ENCODE measurements at places on chromosomes 6 and 20. TPM values are rescaled to one million over a fixed set of nuclear protein-coding genes. Genes with fewer than 3 reads are reported as not detected.

ECT2L gene
- not detected for total RNA-seq

TCF15 gene
- total RNA-seq: not detected

SLC26A8 gene
- total RNA-seq: not detected

SLC17A3 gene
- total RNA-seq: not detected

CST5 gene
- not detected for total RNA-seq

DPPA5 gene
- total RNA-seq: not detected

CLVS2 gene
- 1.1 TPM for total RNA-seq

IRF4 gene
- total RNA-seq: 0.72 TPM

HMGCLL1 gene
- total RNA-seq: not detected

KIF25 gene
- total RNA-seq: 0.44 TPM

SNRPB2 gene
- 68.5 TPM for total RNA-seq

REM1 gene
- total RNA-seq: not detected

SIRPG gene
- not detected for total RNA-seq

DLK2 gene
- total RNA-seq: 19.1 TPM

DOP1A gene
- 13.4 TPM for total RNA-seq

RIN2 gene
- total RNA-seq: 25.0 TPM

DNA sequence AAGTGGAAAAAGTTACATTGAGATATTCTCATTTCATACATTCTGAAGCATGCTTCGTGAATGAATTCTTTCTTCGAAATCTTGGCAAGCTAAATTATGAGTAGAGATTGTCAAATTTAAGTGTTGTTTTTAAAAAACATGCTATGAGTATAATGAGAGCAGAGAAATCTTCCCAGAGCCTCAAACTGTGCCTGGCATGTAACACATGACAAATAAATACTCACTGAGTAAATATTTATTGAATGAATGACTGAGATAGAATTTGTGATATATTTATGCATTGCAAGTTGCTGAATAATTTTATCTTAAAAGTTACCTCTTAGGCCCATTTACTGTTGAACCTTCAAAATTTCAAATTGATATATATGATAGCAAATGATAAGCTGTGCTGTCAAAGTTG, 24.7 kb upstream of the CD2AP start:
- H3K27ac ChIP-seq: no peak overlapping the region
- no peaks in the 10 kb centered on the region for H3K27me3 ChIP-seq
- no peak for DNase-seq

DNA sequence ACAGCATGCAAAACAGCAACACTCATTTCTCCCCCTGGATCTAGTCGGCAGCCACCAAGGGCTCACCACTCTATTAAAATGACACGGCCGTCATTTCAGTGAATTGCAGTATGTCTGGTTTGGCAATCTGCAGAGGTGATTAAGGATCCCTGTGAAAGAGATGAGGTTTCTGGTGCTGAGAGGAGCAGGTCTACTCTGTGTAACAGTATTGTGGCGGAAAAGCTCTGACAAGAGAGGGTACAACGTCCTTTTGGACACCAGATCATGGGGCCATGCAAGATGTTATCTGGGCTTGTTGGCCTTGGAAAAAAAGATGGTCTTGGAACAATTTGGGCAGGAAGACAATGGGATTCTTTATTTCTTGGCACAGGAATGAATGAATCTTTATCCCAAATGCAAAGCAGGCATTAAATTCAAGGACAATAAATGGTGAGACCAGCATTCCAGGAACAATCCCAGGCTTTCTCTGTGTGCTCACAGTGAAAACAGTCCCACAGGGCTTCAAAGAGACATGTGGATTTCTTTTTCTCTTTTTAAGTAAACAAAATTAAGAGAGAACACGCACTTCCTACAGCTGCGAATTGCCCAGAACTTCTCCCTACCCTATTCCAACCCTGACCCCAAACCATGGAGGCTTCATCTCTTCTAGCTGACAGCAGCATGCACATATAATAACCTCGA, 33.7 kb upstream of the ADGRF1 start:
- DNase-seq: no peak
- H3K27ac ChIP-seq: no peak overlapping the region
- H3K4me1 ChIP-seq: no peaks in the 10 kb centered on the region

DNA sequence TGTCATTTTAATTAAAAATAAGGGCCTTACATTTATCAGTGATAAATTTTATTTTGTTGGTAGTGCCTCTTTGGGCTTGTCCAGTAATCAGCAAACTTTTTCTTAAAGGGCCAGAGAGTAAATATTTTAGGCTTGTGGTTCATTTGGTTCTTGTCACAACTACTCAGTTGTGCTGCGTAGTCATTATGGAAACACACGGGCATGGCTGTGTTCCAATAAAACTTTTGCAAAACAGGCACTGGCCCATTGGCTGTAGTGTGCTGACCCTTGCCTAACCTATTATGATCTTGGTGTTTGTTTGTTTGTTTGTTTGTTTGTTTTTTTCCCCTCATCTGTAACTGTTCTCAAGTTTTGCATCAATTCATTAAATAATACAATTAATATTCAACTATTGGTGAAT, 19.4 kb downstream of the TBPL1 start:
- peak overlapping the region; percentile 23 for H3K27ac ChIP-seq
- peaks cover 33% of the 10 kb centered on the region for H3K4me1 ChIP-seq
- H3K4me3 ChIP-seq: no peak overlapping the region

- no peak overlapping the region for H3K27ac ChIP-seq
- no peaks in the 10 kb centered on the region for H3K36me3 ChIP-seq
- DNase-seq: no peak
- no peaks in the 10 kb centered on the region for H3K27me3 ChIP-seq
Measured at GRCh38 chr6:64220801-64221200, 585.2 kb downstream of the PHF3 start.

- H3K27ac ChIP-seq: no peak overlapping the region
- H3K36me3 ChIP-seq: no peaks in the 10 kb centered on the region
Measured at GRCh38 chr6:13339863-13340630, 11.7 kb upstream of the TBC1D7 start.

- H3K4me3 ChIP-seq: no peak overlapping the region
- no peak for DNase-seq
- no peaks in the 10 kb centered on the region for H3K36me3 ChIP-seq
- no peaks in the 10 kb centered on the region for H3K27me3 ChIP-seq
- H3K27ac ChIP-seq: no peak overlapping the region
Measured at GRCh38 chr6:134352786-134353480, 35.0 kb upstream of the SGK1 start.

GRCh38 chr20:40673442-40673841, 15.6 kb downstream of the MAFB start:
- DNase-seq: no peak
- H3K4me3 ChIP-seq: no peak overlapping the region
- H3K4me1 ChIP-seq: no peaks in the 10 kb centered on the region
- no peaks in the 10 kb centered on the region for H3K36me3 ChIP-seq

- H3K36me3 ChIP-seq: no peaks in the 10 kb centered on the region
- peak overlapping the region; percentile 97 for H3K4me3 ChIP-seq
- no peaks in the 10 kb centered on the region for H3K27me3 ChIP-seq
- no peak for DNase-seq
- H3K4me1 ChIP-seq: peaks cover 24% of the 10 kb centered on the region
Measured at GRCh38 chr6:27296106-27296783, 15.8 kb downstream of the POM121L2 start.

DNA sequence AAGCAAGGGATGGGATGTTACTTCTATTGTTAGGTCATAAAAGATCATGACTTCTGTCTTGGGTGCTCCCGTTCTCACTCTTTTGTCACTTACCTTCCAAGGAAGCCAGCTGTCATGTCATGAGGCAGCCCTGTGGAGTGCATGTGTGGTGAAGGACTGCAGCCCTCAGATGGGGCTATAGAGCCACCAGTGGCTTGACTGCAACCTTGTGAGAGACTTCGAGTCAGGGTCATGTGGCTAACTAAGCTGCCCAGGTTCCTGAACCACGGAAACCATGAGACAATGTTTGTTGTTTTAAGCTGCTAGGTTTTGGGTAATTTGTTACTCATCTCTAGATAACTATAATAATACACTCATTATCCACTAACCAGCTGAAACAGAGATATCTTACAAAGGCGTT, 477.1 kb downstream of the BTBD3 start:
- no peak overlapping the region for H3K4me3 ChIP-seq
- no peak for DNase-seq
- H3K27ac ChIP-seq: no peak overlapping the region
- no peaks in the 10 kb centered on the region for H3K4me1 ChIP-seq
- no peaks in the 10 kb centered on the region for H3K27me3 ChIP-seq
- H3K36me3 ChIP-seq: no peaks in the 10 kb centered on the region

- H3K27ac ChIP-seq: no peak overlapping the region
- H3K27me3 ChIP-seq: no peaks in the 10 kb centered on the region
- no peak overlapping the region for H3K4me3 ChIP-seq
- peaks cover 35% of the 10 kb centered on the region for H3K4me1 ChIP-seq
Measured at GRCh38 chr20:48821261-48821920, 6.4 kb downstream of the PREX1 start.

- no peak overlapping the region for H3K4me3 ChIP-seq
- H3K27me3 ChIP-seq: no peaks in the 10 kb centered on the region
- no peaks in the 10 kb centered on the region for H3K4me1 ChIP-seq
Measured at GRCh38 chr20:57980506-57980905, 247.9 kb downstream of the ANKRD60 start.

- peak; percentile 42 for DNase-seq
- no peaks in the 10 kb centered on the region for H3K36me3 ChIP-seq
- H3K27me3 ChIP-seq: peaks cover 5% of the 10 kb centered on the region
- peaks cover 9% of the 10 kb centered on the region for H3K4me1 ChIP-seq
Measured at GRCh38 chr6:36340618-36341454, 4.1 kb upstream of the BNIP5 start.

DNA sequence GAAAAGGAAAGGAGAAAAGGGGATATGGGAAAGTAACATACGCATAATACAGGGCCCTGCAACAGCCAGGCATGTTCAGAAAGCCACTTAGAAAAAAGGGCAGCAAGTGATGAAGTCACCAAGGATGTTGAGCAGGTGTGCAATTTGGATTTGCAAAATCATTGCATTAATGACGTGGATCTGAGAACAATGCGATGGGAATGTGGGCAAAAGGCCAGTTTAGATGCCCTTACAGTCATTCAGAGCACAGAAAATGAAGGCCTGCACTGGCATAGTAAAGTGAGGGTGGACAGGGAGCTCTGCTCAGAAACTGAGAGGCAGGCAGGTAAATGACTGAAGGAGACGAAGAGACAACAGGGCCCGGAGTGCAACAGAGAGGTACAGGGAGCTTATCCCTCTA, 123.7 kb upstream of the NHSL1 start:
- H3K36me3 ChIP-seq: no peaks in the 10 kb centered on the region
- no peak overlapping the region for H3K27ac ChIP-seq

- no peak overlapping the region for H3K27ac ChIP-seq
- no peaks in the 10 kb centered on the region for H3K4me1 ChIP-seq
- DNase-seq: peak; percentile 62
- no peaks in the 10 kb centered on the region for H3K36me3 ChIP-seq
Measured at GRCh38 chr20:5065879-5066383, 53.8 kb downstream of the PCNA start.

- DNase-seq: no peak
- H3K27ac ChIP-seq: no peak overlapping the region
- H3K27me3 ChIP-seq: no peaks in the 10 kb centered on the region
- no peak overlapping the region for H3K4me3 ChIP-seq
- no peaks in the 10 kb centered on the region for H3K4me1 ChIP-seq
Measured at GRCh38 chr6:35080821-35081425, 60.2 kb downstream of the TCP11 start.

DNA sequence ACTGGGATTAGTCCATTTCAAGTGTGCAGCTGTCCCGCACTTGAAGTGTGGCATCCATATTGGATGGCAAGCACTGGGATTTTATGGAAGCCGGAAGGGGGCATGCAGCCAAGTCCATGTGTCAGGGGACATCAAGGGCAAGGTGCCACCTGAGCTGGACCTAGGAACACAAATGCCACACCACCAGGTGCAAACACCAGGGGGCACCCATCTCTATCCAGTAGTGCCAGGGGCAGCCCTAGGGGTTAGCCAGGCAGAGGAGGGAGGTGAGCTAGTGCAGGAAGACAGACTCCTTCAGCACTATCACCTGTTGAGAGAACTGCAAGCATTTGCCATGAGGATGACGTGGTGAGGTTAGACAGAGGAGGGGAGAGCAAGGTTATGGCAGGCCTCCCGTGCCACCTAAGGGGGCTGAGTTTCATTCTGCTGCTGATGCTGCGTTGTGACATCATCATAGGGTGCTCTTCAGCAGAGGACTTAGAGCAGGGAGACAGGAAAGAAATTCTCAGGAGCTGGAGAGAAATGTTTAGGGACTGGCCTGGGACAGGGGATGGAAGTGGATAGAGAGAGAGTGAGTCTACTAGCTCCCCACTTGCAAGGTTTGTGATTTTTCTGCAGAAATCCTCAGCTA, 192.6 kb upstream of the SLC24A3 start:
- no peaks in the 10 kb centered on the region for H3K36me3 ChIP-seq
- H3K4me1 ChIP-seq: no peaks in the 10 kb centered on the region
- no peaks in the 10 kb centered on the region for H3K27me3 ChIP-seq
- H3K27ac ChIP-seq: no peak overlapping the region
- no peak overlapping the region for H3K4me3 ChIP-seq
- no peak for DNase-seq

- H3K27me3 ChIP-seq: peaks cover 3% of the 10 kb centered on the region
- no peak overlapping the region for H3K4me3 ChIP-seq
- H3K27ac ChIP-seq: no peak overlapping the region
- H3K36me3 ChIP-seq: no peaks in the 10 kb centered on the region
Measured at GRCh38 chr6:100078509-100078908, 84.5 kb upstream of the MCHR2 start.

DNA sequence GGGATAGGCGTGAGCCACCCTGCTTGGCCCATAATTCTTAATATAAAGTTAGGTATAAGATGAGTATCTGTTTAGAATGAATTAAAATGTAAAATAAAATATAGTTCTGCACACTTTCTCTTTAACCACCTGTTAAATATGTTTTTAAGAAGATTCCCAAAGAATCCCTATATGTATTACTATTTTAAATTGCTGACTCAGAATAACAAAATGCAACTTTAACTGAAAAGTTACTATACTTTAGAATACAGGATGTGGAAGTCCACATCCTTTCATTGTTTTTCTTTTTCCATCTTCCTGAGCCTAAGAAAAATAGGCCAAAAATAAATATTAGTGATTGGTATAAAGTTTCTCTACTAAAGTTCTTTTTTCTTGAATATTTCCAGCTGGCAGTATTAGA, 325.6 kb upstream of the EYS start:
- no peak overlapping the region for H3K27ac ChIP-seq
- H3K4me1 ChIP-seq: no peaks in the 10 kb centered on the region
- H3K36me3 ChIP-seq: no peaks in the 10 kb centered on the region
- no peak for DNase-seq

- no peaks in the 10 kb centered on the region for H3K4me1 ChIP-seq
- H3K36me3 ChIP-seq: no peaks in the 10 kb centered on the region
- H3K27ac ChIP-seq: no peak overlapping the region
- peaks cover 30% of the 10 kb centered on the region for H3K27me3 ChIP-seq
- peak overlapping the region; percentile 39 for H3K4me3 ChIP-seq
Measured at GRCh38 chr20:13220194-13220903, 725 bp upstream of the ISM1 start.

GRCh38 chr20:911882-912600, 4.1 kb downstream of the ANGPT4 start:
- H3K27ac ChIP-seq: no peak overlapping the region
- no peak overlapping the region for H3K4me3 ChIP-seq
- DNase-seq: no peak
- H3K36me3 ChIP-seq: no peaks in the 10 kb centered on the region

GRCh38 chr6:3341467-3341866, 82.7 kb downstream of the PSMG4 start:
- 0 out of 2 replicates have a peak, but pooled peaks cover 2% of the 10 kb centered on the region for H3K27me3 ChIP-seq
- no peak overlapping the region for H3K4me3 ChIP-seq
- H3K4me1 ChIP-seq: 0 out of 2 replicates have a peak, but pooled peaks cover 4% of the 10 kb centered on the region
- no peak for DNase-seq
- no peak overlapping the region for H3K27ac ChIP-seq

All from Panc1 (cell line).